ENCODE measurements at places on chromosomes 2 and 18.

GRCh38 chr2:231378026-231378722 lies 17.3 kb upstream of the B3GNT7 start:
- DNase-seq, result no peak

DNA sequence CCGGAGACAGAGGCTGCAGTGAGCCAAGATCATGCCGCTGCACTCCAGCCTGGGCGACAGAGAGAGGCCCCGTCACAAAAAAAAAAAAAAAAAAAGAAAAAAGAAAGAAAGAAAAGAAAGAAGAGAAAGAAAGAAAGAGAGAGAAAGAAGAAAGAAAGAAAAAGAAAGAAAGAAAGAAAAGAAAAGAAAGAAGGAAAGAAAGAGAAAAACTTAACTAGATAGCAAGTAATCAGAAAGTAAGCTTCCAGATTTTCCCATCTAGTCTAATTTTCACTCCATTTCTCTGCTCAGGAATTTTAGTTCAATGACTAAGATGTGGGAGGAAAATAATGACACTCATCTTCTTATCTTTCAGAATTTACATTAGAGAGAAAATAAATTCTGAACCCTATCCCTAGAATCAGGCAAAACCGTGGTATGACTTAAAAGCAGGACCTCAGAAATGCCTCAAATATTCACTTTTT lies 2.4 kb downstream of the GFPT1 start:
- DNase-seq, result no peak

DNA sequence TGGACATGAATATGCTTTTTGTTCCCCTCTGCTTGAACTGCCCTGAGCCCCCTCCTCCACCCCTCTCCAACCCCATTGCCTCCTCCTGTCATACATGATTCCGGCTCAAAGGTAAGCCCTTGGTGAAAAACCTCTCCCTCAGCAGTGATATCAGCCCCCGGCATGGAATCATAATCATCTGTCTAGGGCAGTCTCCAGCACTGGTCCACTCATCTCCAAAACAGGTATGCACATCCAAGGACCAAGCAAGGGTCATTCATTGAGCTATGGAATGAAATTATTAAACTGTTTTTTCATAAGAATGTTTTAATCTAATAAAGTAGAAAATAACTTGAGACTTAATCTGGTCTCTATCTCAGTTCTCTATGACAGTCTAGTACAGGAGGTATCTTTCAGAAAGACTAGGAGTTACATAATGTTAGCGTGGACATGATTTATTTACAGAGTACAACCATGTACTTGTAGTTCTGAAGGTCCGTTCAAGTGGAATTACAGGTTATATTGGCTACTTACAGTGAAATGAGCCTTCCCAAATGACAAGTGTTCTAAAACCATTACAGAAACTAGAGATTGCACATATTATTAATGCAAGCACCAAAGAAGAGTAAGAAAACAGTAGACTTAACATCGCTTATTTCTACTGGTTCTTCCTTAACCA lies 75.2 kb downstream of the ACVR1 start:
- no peak for DNase-seq

- DNase-seq, result no peak
Measured at GRCh38 chr2:151678849-151679248, 55.4 kb downstream of the NEB start.

- no peak for DNase-seq
Measured at GRCh38 chr2:44097322-44097907, 71.3 kb upstream of the PPM1B start.
